ENCODE measurements at places on chromosomes 3 and 15.

DNA sequence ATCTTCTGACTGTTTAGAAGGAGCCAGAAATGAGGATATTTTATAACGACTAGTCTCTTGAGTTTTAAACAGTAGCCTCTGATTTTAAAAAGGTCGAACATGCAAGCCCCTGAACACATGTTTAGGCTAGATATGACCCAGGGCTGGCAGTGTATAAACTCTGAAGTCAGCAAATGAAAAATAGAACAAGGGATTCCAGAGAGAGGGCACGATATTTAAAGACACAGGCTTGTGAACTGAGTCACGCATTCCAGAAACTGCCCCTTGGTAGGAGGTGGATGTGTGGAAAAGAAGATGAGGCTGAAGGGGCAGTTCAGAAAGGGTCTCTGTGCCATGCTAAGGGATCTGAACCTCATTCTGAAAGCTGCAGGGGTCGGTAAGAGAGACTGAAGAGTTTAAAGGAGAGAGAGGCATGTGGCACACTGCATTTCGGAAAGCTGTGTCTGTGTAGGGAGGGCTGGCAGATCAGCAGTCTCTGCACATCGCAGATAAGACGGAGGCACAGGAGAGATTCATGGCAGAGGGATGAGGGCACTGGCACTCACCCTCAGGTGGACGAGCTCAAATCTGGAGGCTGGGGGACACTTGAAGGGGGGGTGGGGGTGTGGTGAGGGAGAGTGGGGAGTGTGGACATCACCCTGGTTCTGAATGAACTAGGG is 22.1 kb downstream of the ST8SIA2 start:
- peak; percentile 70 for DNase-seq

DNA sequence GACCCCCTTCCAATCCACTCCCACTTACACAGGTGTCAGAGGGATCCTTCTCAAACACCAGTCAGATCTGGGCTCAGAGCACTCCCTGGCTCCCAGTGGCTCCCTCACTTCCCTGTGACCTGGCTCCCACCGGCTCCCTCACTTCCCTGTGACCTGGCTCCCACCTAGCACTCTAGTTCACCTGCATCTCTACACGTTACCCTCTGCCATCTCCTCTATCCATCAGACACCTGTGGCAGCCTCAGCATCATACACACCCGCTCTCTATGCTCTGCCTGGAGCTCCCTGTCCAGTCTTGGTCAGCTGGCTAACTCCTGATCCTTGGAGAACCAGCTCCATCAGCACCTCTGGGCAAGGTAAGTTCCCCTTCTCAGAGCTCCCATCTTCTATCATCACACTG is 5.6 kb downstream of the RPP25 start:
- DNase-seq, result no peak

- DNase-seq, result peak; percentile 76
Observed at GRCh38 chr3:177451864-177452830, 254.9 kb upstream of the TBL1XR1 start.

GRCh38 chr3:184927796-184928315 is 115.9 kb downstream of the VPS8 start:
- DNase-seq, result no peak

- DNase-seq, result no peak
Observed at GRCh38 chr15:62857411-62857853, 185.1 kb upstream of the TPM1 start.

DNA sequence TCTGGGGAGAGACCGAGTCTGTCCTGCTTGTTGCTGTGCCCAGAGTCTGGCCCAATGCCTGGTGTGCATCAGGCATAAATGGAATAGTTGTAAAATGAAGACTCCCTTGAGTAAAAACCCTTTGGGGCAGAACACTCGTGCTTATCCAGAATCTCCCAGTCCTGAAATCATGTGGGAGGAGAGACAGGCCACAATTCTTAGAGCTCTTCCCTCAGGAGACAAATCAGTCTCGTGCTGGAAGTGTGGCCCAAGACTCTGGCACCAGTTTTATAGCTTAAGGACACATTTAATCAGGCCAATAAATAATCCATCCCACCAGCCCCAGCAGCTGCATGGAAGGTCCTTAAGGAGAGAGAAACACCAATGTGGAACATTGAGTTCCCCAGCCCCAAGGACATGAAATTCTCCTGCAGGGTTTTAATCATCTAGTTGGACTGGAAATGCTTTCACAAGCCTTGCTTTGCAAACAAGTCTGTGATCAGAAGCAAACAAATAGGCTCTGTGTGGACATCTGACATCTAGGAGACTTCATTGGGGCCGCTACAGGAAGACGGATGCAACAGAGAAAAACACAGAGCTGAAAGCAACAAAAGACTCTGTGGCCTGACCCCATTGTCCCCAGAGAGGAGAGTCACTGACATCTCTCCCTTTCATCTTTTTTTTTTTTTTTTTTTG is 70.4 kb downstream of the LSM3 start:
- no peak for DNase-seq

- DNase-seq, result no peak
Observed at GRCh38 chr3:121483290-121483689, 62.5 kb downstream of the POLQ start.

GRCh38 chr3:156910022-156910421 is 83.9 kb downstream of the LEKR1 start:
- no peak for DNase-seq

DNA sequence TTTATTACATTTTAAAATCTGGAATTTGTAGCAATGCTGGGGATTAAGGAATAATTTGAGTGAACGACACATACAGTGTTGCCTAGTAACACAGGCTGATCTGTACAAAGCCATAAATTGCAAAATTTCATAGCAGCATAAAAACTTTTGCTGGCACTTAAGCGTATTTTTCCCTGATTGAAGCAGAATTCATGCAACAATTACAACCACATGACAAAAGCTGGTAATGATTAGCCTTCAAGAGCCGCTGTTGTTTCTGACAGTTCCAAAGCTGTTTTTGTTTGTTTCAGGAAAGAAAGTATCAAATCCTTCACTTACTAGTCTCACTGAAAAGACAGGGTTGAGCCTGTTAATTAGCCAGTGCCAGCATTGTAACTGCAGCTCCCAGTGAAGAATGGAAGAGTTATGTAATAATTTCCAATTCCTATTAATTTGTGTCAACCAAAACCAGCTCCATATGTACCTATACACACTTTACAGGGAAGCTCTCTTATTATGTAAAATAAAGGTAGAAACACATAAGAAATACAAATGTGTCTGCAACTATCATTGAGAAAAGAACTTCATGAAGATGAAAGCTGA is 60.7 kb downstream of the AGTR1 start:
- DNase-seq, result no peak

Measured in myocyte (in vitro differentiated cells).